ENCODE measurements at places on chromosomes 11 and 22.

GRCh38 chr11:27388869-27389268, 25.9 kb upstream of the CCDC34 start:
- DNase-seq: no peak

- DNase-seq: no peak
These were observed 298.3 kb downstream of the ETS1 start for GRCh38 chr11:128289048-128289447.

- DNase-seq: no peak
These were observed 42.7 kb downstream of the BCR start for GRCh38 chr22:23222793-23223568.

DNA sequence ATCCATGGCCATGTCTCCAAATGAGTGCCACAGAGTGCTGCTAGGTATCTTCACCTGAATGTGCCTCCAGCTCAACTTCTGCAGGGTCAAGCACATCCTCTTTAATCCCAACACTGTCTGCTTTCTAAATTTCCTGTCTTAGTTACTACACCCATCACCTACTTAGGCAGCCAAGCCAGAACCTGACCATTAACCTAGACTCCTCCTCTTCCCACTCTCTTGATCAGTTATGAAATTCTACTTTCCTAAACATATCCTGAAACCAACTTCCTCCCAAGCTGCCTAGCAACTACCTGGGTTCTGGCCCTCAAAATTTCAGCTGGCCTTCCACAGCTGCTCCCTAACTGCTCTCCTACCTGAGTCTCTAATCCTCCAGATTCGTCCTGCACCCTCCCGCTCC, 22.7 kb downstream of the CADM1 start:
- DNase-seq: no peak

GRCh38 chr11:69135420-69136363, 20.0 kb upstream of the SMIM38 start:
- no peak for DNase-seq

DNA sequence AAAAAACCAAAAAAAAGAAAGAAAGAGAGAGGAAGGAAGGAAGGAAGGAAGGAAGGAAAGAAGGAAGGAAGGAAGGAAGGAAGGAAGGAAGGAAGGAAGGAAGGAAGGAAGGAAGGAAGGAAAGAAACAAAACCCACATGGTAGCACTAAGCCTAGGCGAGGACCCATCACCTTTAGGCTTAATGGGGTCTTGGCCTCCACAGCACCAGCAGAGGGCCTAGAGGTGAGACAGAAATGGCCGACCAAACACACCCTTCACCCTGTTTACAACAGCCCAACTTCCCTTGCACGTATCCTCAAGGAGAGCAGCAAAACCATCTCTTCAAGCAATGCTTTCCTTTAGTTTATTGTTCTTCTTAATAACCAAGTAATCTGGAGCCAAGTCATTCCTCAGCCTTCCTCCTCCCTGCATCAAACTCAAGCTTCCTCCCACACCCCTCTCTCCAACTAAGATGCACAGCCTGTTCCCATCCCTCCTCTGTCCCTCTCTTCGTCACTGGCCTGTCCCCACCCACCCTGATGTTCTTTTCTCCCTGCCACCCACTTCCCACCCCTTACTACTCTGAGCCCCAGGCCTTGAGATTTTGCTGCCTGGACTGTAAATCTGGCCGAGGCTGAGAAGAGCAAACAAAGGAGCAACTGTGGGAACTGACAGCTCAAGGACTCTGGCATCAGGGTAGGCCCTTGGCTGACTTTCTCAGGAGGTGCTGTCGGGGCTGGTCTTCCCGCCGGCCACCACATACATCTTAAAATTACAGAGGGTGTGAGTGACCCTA, 26.0 kb downstream of the POU2AF1 start:
- no peak for DNase-seq

- DNase-seq: no peak
These were observed 44.3 kb downstream of the POLD3 start for GRCh38 chr11:74636630-74637184.

DNA sequence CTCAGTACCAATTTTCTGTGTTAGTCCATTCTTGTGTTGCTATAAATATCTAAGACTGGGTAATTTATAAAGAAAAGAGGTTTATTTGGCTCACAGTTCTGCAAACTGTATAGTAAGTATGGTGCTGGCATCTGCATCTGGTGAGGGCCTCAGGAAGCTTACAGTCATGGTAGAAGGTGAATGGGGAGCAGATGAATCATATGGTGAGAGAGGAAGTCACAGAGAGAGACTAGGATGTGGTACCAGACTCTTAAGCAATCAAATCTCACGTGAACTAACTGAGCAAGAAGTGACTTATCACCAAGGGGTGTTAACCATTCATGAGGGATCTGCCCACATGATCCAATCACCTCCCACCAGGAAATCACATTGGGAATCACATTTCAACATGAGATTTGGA, 60.8 kb upstream of the ZBED5 start:
- no peak for DNase-seq

GRCh38 chr11:41058138-41058537, 401.3 kb downstream of the LRRC4C start:
- no peak for DNase-seq

- no peak for DNase-seq
These were observed 366.7 kb downstream of the BUD13 start for GRCh38 chr11:116406042-116406441.

DNA sequence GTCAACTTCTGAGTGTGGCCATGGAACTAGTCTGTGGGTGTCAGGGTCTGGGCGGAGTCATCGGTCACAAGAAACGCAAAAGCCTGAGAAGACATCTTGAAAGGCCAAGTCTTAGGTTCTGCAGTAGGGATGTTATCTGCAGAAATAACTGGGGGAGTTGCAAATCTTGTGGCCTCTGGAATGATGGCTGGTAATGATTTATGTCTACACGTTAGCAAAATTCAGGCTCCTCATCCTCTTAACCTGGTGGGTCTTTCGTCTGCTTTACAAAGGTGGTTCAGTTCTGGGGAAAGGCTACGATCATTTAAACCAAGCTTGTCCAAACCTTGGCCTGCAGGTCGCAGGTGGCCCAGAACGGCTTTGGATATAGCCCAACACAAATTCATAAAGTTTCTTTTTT, 7.4 kb upstream of the CYB5R3 start:
- DNase-seq: no peak

- DNase-seq: no peak
These were observed 40.8 kb downstream of the RIBC2 start for GRCh38 chr22:45454275-45454674.

- no peak for DNase-seq
These were observed 1.5 kb downstream of the APOL6 start for GRCh38 chr22:35649636-35650250.

DNA sequence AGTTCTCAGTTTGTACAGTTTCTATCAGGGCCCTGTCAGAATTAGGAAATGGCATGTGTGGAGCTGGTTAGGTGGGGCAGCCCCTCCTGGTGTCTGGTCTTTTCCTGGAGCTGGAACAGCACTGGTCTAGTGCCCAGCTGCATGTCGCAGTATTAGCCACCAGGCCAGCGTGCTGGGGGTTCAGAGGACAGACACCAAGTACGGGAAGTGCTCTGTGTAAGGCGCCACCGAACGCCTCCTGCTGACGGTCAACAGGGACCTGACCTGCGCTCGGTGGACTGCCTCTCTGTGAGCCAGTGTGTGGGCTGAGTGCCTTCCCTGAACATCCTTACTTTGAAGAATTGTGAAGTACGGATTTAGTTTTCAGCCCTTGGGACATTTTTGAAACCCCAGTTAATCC, 33.9 kb downstream of the AP2A2 start:
- DNase-seq: no peak

GRCh38 chr22:39518144-39518786, 2.1 kb upstream of the ATF4 start:
- no peak for DNase-seq

GRCh38 chr22:29541845-29542244, 11.7 kb downstream of the THOC5 start:
- DNase-seq: no peak

DNA sequence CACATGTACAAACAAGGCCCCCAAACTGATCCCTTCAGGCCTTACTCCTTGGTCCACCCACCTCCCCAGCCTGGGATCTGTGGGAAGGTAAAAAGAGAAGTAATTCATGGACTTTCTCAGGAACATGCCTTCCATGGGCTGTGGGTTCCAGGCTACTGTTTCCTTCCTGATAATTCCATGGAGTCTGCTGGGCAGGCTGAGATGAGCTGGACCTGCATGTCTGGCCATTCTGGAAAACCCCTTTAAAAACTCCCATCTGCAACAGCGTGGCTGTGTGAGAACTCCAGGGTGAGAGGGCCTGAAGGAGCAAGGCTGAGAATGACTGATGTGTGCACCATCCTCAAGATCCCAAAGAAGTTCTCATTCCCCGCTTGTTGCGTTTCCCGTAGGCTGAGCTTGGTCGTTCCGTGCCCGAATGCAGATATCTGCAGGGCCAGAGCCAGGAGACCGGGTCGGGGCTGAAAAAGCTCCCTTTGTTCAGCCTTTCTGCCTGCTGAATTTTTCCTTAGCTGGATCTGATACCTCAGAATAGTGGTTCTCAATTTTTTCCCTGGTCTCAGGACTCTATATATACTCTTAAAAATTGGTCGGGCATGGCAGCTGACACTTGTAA, 72.9 kb downstream of the NAT10 start:
- no peak for DNase-seq

DNA sequence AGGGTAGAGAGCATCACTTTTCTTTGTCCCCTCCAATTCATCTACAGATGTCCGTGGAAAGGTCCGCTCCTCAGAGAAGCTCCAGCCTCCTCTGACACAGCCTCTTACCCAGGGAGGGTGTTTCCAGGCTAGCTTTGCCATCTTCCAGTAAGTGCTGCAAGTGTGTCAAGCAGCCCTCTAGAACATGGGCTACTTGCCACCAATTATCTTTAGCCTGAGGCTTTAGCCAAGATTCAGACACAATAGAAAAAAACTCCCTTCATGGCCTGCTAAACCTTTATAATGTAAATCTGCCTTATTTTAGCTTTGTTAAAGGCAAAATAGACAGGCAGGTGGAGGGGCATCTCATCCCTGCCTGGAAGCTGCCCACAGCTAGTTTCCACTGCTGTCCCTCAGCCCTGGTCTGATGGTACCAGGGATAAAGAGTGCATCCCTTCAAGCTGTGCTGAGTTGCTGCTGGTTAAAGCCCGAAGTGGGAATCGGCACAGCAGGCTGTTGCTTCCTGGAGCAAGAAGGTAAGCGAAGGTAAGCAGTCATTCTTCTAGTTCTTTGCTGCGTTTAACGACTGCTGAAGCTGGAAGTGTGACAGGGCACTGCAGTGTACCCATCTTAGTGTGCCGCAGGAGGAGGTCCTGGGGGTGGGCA, 190.1 kb upstream of the E2F8 start:
- no peak for DNase-seq

- DNase-seq: no peak
These were observed 86.5 kb downstream of the WNT11 start for GRCh38 chr11:76119779-76120178.

- no peak for DNase-seq
These were observed 16.3 kb upstream of the SEC14L3 start for GRCh38 chr22:30488121-30488520.

GRCh38 chr11:73963861-73964260, 13.0 kb downstream of the DNAJB13 start:
- no peak for DNase-seq

- no peak for DNase-seq
These were observed 15.8 kb downstream of the IGLL5 start for GRCh38 chr22:22903355-22903777.

DNA sequence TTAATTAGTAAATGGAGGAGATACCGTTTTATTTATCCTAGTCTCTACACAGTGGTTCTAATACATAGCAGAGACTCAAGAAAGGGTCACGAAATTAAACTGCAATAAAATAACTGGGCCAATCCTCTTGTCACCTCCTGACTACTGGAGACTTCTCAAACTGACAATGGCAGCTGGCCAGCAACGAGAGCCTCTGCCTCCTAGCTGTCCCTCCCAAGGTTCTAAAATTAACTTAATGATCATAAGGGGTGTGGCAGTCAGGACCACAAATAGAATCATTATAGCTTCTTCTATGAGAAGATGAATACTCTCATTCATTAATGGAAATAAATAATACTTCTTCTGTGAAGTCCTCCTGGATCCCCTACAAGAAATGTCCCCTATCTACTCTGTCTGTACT, 63.8 kb upstream of the APOA1 start:
- DNase-seq: no peak
